ENCODE measurements at places on chromosomes 7 and 10. TPM values are rescaled to one million over a fixed set of nuclear protein-coding genes. Genes with fewer than 3 reads are reported as not detected.

DNA sequence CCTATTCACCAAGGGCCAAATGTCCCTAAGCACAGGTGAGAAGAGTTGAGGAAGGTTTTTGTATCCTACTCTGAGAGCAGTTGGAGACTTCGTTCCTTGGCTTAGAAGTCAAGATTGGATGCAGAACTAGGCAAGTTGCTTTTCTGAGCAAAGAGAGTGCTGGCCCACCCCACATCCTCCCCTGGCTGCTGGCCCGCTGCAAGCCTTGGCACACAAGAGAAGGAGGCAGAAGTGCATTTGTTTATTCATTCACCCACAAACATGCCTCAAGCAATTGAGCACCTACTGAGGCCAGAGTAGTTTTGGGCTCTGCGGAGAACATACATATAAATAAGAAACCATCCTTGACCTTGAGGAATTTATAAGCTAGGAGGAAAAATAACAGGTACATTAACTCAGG, 318.9 kb downstream of the KCNMA1 start:
- no peak for DNase-seq

- peak; percentile 50 for DNase-seq
Measured at GRCh38 chr10:60032723-60033122, 126.4 kb upstream of the CCDC6 start.

DNA sequence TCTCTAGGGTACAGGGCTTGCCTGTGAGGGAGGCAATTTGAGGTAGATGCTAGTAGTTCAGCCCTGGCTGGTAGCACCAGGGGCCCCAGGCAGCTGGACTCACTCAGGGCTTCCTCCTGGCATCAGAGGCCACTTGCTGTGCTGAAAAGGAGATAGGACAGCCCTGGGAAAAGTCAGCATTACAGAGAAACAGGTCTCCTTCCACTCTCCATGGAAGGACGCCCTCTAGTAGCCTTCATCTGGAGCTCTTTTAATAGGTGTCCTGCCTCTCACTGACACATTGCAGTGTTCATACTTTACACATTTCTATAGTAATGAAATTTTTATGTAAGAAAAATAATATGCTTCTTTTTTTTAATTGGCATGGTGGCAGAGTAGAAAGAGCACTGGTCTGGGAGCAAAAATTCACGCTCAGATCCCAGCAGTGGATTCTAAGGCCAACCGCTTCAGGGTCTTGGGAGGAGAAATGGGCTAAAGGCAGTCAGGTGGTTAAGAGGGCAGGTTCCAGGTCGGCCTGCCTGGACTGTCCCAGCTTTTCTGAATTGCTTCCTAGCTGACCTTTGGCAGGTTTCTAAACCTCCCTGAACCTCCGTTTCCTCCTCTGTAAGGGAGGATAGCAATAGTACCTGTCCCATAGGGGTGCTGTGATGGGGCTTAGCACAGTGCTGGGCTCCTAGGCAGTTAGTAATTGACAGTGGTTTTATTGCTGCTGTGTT, 35.8 kb downstream of the AIFM2 start:
- DNase-seq, result no peak

DNA sequence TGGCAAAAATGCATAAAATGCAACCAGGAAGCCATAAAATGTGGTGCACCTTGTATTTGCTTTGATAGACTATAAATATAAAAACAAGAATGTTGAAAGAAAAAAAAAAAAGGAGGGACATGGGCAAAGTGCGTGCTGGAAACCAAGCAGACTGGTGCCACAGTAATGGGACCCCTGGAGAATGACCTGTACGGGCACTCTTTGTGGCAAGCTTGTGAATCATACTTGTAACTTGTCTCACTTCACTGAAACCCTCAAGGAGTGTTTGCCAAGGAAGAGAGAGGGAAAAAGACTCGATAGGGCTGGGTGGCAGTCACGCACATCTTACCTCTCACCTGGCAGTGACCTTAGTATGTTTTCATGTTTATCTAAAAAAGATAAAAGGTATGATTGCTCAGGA, 1183.6 kb downstream of the GATA3 start:
- no peak for DNase-seq

GRCh38 chr7:110877016-110877415, 213.9 kb upstream of the LRRN3 start:
- no peak for DNase-seq

DNA sequence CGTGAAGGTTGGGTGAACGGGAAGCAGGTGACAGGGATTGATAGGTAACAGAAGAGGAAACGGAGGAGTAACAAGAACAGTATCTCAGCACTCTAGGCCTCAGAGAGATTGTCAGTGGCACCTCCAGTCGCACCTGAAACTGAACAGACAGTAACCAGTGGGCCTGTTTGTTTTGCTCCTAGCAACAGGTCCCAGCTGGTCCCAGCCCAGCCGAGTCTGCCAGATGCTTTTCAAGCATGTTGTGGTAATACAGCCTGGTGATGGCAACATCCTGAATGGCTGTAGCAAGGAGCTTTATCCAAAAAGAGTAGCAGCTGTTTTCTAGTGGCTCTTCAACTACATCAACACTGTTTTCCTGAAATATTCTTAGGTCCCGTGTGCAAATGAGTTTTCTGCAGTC, 4.7 kb downstream of the CACNB2 start:
- no peak for DNase-seq

- peak; percentile 38 for DNase-seq
Measured at GRCh38 chr7:141074162-141074991, 513 bp downstream of the TMEM178B start.

DNA sequence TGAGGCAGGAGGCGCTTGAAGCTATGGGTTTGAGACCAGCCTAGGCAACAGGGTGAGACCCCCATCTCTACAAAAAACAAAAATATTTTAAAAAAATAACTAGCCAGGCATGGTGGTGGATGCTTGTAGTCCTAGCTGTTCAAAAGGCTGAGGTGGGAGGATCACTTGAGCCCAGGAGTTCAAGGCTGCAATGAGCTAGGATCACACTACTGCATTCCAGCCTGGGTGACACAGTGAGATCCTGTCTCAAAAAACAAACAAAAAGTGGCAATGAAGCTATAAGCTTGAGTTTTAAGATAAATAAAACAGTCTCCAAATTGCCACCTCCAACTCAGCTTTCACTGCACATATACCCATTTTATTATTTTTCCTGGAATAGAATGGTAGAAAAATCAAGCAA, 281.3 kb downstream of the IPMK start:
- no peak for DNase-seq

- no peak for DNase-seq
Measured at GRCh38 chr10:11114269-11114668, 96.6 kb downstream of the CELF2 start.

TMEM139 gene
- 1.5 TPM for total RNA-seq
